Activated gamma-delta T cell (primary cell): ENCODE measurements at places on chromosomes 7 and 10.

DNA sequence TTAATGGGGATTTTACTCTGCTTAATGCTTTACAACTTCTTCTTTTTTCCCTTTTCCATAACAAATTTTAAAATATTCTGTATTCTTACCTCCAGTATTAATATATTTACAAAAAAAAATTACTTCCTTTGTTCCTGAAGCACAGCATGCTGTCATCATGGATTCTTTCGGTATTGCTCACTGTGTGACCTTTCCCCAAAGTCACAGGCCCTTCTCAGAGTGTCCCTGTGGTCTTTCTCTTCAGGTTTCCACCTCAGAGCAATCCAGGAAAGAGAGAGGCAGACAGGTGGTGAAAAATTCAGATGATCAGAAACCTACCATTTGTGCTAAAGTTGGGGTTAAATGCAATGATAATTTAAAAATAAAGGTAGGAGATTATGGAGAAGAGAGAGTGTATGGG, 13.0 kb downstream of the AOAH start:
- no peak for DNase-seq

DNA sequence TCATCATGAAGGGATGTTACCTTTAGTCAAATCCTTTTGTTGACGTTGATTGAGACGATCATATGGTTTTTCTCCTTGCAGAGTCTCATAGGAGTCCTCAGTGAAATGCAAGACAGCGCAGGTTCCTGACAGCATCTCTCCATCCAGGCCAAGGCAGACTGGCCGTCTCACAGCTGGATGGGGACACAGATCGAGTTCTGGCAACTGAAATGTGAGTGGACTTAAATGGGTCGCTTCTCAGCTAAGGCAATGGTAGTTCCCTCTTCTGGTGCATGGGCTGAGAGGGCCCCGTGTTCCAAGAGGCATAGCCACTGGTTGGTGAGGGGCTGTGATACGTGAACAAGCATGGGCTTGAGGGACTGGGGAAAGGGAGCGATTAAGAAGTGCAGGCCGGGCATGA, 99.3 kb upstream of the CPXM2 start:
- no peak for DNase-seq

DNA sequence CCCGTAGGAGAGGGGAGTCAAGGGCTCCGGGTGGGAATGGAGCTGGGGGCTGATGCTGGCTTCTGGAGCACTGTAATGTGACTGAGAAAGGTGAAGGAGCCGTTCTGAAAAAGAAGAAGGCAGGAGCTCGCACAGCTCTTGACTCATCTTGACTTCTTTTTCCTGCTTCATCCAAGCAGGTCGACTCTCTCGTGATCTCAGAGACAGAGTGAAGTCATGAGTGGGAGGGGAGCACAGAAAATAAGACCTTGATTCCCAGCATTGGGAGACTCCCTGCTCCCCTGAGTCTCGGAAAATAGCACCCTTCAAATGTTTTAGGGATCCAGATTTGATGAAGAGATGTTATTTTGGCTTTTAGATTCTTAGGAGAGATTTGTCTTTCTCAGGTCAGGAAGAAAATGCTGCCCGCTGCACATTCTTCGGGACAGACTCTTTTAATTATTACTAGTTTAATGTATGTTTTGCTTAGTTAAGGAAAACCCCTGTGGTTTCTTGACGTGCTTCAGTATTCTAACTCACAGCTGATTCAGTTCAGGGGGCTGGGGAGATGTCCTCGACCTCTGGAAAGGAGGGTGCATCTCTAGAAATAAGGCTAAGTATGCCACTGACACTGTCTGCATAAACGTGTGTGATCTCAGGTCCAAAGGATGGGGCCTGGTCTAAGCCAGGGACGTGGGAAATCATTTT, 34.1 kb downstream of the EGFR start:
- DNase-seq, result no peak

GRCh38 chr7:7761340-7761973, 43.0 kb upstream of the RPA3 start:
- DNase-seq, result no peak

DNA sequence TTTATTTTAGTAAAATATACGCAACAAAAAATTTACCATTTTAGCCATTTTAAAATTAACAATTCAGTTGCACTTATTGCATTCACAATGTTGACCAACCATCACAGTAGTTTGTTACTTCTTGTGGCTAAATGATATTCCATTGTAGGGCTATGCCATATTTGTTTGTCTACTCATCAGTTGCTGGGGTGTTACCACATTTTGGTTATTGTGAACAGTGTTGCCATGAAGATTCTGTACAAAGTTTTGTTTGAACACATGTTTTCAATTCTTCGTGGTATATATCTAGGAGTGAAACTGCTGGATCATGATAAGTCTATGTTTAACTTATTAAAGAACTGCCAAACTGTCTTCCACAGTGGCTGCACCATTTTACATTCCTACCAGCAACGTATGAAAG, 46.3 kb upstream of the ZNF365 start:
- DNase-seq, result no peak
